NK-92 treated with Interleukin-12 subunit alpha and Interleukin-12 subunit beta, amount 100 ng/mL, for 24 hours (cell line): ENCODE measurements at places on chromosomes 11 and 22.

GRCh38 chr11:115741376-115742107, 237.3 kb upstream of the CADM1 start:
- DNase-seq = no peak

DNA sequence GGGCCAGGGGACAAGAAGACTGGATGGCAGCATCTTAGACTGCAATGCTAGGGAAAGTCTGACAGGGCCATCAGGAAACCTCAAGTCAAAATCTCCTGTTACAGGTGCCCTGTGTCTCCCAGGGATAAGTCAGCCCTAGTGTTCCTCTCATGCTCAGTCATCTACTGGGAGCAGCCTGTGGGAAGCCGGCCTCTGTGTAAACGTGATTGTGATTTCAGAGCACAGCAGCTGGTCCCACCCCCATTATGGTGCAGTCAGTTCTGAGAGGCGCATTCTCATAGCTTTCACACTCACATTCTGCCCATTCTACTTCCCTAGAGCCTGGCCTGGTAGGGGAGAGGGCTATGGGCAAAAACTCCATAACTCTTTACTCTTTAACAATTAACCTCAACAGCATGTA, 7.2 kb upstream of the SLN start:
- no peak for DNase-seq

GRCh38 chr22:27581688-27582087, 219.9 kb downstream of the MN1 start:
- no peak for DNase-seq

- DNase-seq = no peak
Measured at GRCh38 chr11:48006301-48006992, 26.1 kb downstream of the PTPRJ start.

DNA sequence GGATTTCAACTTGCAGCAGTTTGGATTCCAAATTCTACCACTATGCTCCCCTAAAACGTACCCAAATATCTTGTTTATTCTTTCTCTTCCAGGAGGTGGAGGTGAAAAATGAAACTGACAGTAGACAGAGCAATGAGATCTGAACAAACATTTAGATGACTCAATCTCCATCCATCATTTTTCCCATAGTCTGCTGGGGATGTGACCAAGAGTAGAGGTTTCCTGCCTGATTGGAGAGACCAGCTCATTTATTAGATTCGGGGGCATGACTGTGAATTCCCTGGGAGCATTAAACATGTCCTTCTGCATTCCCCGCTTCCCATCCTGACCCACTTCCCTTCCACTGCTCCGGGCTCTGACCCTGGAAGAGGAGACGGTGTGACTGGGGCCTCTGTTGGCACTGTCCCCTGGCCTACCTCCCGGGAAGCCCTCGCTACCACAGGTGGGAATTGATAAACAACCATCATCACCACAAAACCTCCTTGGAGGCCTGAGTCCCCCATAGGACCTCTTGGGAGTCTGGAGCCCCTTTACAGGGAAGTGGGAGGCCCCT, 20.3 kb downstream of the DKK3 start:
- DNase-seq = no peak

DNA sequence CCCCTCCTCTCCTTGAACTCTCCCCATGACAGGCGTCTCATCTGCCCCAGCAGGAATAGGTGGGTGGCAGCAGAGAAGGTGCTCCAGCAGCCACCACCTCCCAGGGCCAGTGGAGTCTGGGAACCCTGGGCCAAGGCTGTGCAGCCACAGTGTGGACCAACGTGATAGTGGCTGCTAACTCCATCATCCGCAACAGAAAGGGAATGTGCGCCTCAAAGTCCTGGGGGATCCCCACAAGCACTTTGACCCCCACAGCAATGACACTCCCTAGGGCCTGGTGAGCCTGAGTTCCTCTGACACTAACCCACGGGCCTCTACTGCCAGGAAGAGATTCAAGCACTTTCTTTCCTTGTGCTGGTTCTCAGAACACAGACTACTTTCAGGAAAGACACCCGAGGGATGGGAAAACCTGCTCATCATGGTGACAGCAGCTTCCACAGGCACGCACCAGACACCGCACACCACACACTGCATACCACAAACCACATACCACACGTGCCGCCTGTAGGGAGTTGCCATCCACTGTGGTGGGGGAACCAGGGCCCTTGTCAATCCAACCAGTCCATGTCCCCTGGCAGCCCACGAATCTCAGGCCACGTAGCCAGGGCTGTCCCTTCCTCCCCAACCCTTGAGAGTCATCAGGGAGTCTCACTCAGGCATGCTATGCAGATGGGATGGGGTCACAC, 3.4 kb upstream of the SLC25A1 start:
- no peak for DNase-seq

- DNase-seq = peak; percentile 60
Measured at GRCh38 chr11:12195768-12196167, 85.4 kb downstream of the MICAL2 start.

GRCh38 chr11:77580712-77581337, 8.9 kb upstream of the AQP11 start:
- no peak for DNase-seq
